ENCODE measurements at places on chromosomes 11 and 22.

GRCh38 chr11:72598466-72598865 lies 75.8 kb downstream of the PDE2A start:
- DNase-seq, result no peak

DNA sequence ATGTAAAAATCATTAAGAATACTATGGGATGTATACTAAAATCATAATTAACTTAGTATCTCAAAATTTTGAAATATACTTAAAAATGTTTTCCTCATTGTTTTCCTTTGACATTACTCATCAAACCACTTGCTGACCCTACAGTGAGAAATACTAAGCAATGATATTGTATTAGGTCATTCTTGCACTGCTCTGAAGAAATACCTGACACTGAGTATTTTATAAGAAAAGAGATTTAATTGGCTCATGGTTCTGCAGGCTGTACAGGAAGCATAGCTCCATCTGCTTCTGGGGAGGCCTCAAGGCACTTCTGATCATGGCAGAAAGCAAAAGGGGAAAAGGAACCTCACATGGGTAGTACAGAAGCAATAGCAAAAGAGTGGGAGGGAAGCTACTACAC lies 950.9 kb upstream of the CHORDC1 start:
- DNase-seq, result no peak

DNA sequence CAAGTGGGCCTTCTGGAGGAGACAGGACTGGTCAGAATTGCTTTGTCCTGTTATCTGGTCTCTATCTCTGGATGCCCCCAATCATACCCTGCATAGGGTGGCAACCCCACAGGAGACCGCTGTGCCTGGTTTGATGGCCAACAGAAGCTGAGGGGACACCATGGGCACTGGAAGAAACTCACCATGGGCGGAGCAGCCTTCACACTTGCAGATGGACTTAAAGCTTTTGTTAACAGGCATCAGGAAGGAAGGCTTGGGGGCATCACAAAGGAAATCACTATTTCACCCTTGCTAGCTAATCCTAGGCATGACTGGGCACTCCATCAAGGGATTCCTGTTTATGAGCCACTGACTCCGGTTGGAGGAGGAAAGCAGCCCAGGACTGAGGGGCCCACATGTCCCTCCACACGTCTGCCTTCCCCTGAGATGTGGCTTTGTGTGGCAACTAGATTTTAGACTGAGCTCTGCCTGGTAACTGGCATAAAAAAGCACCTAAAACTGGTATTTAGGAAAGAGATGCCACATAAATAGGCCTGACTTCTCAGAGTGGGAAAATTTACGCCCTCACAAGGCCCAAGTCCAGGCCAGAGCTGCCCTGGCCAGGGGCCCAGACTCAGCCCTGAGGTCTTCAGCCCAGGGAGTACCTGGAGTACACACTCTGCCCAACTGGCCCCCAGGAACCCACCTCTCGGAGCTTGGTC lies 57.0 kb upstream of the LYVE1 start:
- no peak for DNase-seq

GRCh38 chr11:61586792-61587430 lies 6.0 kb upstream of the SYT7 start:
- no peak for DNase-seq

- no peak for DNase-seq
These were observed 3.5 kb downstream of the SYVN1 start for GRCh38 chr11:65130631-65131416.

GRCh38 chr11:109026891-109027489 lies 362.1 kb downstream of the DDX10 start:
- DNase-seq, result no peak

DNA sequence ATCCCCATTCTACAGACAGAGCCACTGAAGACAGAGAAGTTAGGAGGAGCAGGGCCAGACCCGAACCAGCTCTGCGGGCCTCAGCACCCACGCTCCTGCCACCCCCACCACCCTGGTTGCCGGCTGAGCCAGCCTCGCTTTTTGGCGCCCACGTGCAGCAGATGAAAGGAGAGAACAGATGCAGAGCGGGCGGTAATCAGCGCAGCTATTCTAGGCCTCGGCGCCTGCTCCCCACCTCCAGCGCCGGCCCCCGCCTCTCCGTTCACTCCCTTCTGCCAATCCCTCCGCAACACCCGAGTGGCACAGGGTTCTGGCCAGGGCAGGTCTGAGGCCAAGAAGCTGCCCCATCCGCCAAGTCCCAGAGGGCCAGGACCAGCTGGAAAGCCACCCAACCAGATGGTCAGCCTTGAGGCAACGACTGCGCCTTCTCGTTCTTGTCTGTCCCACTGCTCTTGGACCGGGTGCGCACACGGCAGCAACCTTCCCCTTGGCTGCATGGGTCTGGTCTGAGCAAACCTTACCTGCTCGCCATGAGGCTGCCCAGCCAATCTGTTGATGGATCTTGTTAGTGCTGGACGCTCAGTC lies 16.8 kb downstream of the DNAL4 start:
- DNase-seq, result no peak

GRCh38 chr22:29344137-29344536 lies 28.6 kb upstream of the RASL10A start:
- no peak for DNase-seq

DNA sequence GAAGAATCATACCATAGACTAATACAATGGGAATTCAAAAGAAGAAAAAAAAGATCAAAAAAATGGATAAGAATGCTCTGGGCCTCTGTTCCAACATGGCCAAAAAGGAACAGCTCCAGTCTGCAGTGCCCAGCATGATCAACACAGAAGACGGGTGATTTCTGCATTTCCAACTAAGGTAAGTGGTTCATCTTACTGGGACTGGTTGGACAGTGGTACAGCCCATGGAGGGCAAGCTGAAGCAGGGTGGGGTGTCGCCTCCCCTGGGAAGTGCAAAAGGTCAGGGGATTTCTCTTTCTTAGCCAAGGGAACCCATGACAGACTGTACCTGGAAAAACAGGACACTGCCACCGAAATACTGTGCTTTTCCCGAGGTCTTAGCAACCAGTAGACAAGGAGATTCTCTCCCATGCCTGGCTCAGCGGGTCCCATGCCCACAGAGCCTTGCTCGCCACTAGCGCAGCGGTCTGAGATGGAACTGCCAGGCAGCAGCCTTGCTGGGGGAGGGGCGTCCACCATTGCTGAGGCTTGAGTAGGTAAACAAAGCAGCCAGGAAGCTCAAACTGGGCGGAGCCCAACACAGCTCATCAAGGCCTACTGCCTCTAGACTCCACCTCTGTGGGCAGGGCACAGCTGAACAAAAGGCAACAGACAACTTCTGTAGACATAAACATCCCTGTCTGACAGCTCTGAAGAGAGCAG lies 428.4 kb downstream of the MN1 start:
- DNase-seq, result no peak

DNA sequence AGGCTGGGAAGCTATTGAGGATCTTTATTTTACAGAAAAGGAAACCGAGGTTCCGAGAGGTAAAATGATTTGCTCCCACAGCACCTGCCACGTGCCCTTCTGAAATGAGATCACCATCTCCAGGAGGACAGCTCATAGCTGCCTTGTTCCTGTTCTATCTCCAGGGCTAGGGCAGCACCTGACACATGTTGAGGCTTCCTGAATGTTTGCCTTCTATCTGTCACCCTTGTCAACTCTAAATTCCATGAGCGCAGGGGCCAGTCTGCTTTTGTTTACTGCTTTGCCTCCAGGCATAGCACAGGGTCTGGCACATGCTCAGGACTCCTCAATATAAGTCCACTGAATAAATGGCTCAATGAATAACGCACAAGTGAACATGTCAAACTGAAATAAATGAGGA lies 24.1 kb downstream of the ASCC2 start:
- no peak for DNase-seq

DNA sequence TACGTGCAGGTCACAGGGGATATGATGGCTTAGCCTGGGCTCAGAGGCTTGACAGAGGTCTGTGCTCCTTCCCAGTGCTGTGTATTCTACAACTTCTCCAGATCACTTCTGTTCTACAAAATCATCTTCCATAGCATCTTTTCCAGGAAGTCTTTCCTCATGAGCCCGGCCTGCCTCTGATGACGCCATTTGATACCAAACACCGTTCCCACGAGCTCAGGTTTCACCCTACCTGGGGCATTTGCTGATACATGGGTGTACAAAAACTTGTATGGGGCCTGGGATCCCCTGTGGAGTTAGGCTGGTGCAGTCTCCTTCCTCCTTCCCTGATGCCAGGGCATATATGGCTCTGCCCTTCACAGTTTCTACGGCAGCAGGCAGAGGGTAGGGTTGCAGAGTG lies 78.7 kb downstream of the NECTIN1 start:
- no peak for DNase-seq

DNA sequence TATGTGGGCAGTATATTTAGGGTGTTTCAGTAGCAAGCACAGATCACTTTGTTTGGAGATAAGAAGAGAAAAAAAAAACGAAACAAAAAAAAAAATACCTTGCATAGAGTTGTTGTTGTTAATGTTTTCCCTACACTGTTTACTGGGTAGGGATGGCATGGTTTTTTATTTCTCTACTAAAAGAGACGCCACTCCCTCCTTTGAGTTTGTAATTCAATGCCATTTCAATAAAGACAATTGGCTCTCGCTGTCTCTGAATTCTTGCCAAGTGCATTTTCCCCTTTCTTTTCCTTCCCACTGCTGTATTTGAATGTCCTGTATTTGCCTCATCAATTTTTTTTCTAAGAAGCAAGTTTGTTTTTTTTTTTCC lies 213.9 kb upstream of the UBASH3B start:
- no peak for DNase-seq

- no peak for DNase-seq
These were observed 18.6 kb downstream of the RSPH14 start for GRCh38 chr22:23122992-23123803.

- DNase-seq, result no peak
These were observed 115.3 kb upstream of the SLC5A12 start for GRCh38 chr11:26837154-26837553.

GRCh38 chr11:85540181-85540580 lies 87.0 kb downstream of the DLG2 start:
- no peak for DNase-seq

- DNase-seq, result no peak
These were observed 12.9 kb downstream of the CD59 start for GRCh38 chr11:33723238-33723881.

DNA sequence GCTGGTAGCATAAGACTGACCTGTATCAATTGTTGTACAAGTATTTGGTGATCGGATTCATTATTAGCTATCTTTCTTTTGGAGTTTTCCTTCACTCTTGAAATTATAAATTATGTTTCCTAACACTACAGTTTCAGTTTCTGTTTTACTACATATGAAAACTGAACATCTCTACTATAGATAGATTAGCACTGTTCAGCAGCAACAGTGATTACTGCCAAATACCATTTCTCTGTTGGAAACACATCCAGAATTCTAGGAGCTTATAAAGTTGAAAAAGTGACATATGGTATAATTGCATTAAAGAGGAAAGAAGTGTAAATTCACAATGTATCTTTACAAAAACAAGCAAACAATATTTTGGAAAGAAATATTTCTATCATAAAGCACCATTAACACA lies 118.5 kb upstream of the GRIA4 start:
- DNase-seq, result no peak

DNA sequence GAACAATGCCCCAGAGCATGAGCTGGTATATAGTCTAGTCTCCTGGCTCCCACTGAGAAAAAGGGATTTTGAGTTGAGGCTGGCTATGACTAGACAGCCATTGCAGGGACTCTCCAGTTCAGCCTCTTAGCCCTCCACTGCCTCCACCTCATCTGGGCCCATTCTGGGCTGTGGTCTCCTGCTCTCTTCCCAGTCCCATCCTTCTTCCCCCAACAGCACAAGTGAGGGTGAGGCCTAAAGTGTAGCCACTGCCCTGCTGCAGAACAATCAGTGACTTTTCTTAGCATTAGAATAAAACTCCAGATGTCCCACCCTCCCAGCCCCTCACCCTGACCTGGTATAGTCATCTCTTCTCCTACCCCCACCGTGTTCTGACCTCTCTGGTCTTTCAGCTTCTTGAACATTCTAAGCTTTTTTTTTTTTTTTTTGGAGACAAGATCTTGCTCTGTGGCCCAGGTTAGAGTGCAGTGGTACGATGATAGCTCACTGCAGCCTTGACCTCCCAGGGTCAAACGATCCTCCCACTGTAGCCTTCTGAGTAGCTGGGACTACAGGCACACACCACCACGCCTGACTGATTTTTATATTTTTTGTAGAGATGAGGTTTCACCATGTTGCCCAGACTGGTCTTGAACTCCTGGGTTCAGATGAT lies 4.3 kb downstream of the MED15 start:
- no peak for DNase-seq

GRCh38 chr11:67281552-67282150 lies 7.5 kb upstream of the ANKRD13D start:
- DNase-seq, result no peak

- DNase-seq, result no peak
These were observed 143.9 kb downstream of the INSC start for GRCh38 chr11:15258433-15259165.

DNA sequence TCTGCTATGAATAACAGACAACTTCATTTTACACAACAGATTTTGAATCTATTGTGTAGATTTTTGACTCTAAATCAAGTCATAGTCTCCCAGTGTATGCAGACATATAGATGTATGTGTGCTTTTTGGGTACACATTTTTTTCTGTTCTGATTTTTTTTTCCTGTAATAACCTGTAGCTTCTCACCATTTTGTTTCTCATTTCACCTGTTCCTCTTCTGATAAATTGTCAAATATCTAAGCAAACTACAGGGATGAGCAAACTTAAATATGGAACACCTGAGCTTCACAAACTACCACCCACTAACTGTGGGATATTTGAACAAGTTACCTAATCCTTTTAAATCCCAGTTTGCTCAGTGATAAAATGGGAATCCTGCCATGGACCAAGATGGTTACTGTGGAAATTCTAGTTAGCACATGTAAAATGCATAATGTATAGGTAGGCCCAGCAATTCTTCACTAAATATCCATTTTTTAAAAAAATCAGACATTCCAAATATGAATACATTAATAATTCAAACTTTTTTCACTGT lies 15.7 kb downstream of the LGR4 start:
- no peak for DNase-seq

DNA sequence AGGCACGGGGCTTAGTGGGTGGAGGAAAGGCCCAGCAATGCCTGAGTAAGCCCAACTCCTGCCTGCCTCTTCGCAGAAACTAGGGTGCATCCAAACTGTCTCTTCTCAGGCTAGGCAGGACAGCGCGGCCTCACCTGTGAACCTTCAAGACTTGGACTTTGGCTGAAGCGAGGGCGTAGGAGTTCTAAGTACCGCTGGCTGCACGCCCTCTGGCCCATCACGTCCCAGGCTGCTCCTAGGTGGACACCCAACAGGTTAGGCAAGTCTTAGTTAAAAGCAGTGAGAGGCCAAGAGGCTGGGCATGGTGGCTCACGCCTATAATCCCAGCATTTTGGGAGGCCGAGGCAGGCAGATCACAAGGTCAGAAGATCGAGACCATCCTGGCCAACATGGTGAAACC lies 1.8 kb upstream of the DDB2 start:
- DNase-seq, result no peak

All from activated T-helper 9 cell treated with anti-CD3 and anti-CD28 coated beads, Interleukin-2, amount 50 U/mL, for 16 hours (primary cell).